B cell (primary cell): ENCODE measurements at places on chromosomes 13 and 19. TPM values are rescaled to one million over a fixed set of nuclear protein-coding genes. Genes with fewer than 3 reads are reported as not detected.

GRCh38 chr19:46353730-46354528, 7.0 kb downstream of the PPP5C start:
- DNase-seq = no peak

- no peak for DNase-seq
These were observed 10.0 kb downstream of the ADGRE5 start for GRCh38 chr19:14391156-14391821.

GRCh38 chr19:29277102-29277501, 64.2 kb upstream of the UQCRFS1 start:
- DNase-seq = peak; percentile 62

GRCh38 chr13:27132538-27132937, 39.1 kb downstream of the USP12 start:
- no peak for DNase-seq

- DNase-seq = no peak
These were observed 11.7 kb downstream of the SYDE1 start for GRCh38 chr19:15118789-15119494.

DNA sequence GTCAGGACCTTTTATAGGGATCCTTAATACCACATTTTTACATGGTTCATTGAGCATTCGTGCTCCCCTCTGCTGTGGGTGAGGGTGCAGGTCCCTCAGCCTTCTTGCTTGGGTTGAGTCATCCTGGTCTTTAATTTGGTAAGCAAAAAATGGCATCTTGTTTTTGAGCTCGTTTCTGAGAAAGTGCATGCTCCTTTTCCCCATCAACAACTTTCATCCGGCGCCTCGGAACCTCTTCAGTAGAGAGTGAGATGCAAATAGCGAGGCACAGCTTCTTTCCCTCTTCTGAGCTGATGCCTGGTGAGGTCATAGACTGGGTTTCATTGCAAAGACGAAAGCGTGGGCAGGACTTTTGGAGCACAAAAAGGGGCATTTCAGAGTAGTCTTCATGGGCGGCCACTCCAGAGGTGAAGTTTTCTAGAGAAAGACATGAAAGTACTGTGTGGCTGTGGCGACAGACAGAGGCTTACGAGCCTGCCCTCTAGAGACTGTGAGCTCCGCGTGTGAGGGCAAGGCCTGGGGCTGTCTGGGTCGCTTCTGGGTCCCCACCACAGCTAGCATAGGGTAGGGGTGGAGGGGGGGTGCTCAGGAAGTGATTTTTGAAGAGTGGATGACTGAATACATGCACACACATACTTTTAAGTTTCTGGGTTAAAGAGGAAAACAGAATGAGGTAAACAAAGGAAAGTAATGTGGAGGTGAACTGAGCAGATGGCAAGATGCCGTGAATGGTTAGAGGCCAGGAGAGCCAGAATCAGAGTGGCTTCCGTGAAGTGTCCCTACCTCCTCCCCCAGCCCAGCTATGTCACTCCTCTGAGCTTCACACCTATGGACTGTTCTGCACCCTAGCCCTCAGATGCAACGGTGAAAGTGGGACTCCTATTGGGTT, 44.3 kb downstream of the BBC3 start:
- peak; percentile 45 for DNase-seq

DNA sequence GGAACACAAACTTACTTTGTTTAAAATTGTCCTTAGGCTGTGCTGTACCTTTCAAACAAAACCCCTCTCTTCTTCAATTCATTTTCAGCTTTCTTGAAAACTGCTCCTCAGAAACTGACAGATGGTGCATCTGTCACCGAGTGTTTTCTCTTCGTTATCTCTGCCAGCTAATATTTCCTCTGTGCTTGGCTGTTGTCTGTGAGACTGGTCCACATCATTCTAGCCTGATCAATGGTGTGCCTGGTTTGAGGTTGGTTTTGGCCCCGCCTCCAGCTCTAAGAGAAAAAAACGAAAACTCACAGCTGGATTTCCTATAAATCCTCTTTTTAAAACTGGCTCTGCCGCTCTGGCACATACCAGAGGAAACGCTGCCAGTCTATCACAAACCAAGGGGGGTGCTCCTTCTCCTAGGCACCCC, 79.7 kb downstream of the STARD13 start:
- DNase-seq = no peak

DNA sequence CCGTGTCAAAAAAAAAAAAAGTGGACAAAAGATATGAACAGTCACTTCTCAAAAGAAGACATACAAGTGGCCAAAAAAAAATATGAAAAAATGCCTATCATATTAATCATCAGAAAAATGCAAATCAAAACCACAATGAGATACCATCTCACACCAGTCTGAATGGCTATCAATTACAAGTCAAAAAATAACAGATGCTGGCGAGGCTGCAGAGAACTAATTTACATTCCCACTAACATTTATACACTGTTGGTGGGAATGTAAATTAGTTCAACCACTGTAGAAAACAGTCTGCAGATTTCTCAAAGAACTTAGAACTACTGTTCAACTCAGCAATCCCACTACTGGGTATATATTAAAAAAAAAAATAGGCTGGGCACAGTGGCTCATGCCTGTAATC, 26.5 kb upstream of the FOXO1 start:
- DNase-seq = no peak

GRCh38 chr13:49635599-49636433, 7.5 kb downstream of the ARL11 start:
- peak; percentile 72 for DNase-seq

DNA sequence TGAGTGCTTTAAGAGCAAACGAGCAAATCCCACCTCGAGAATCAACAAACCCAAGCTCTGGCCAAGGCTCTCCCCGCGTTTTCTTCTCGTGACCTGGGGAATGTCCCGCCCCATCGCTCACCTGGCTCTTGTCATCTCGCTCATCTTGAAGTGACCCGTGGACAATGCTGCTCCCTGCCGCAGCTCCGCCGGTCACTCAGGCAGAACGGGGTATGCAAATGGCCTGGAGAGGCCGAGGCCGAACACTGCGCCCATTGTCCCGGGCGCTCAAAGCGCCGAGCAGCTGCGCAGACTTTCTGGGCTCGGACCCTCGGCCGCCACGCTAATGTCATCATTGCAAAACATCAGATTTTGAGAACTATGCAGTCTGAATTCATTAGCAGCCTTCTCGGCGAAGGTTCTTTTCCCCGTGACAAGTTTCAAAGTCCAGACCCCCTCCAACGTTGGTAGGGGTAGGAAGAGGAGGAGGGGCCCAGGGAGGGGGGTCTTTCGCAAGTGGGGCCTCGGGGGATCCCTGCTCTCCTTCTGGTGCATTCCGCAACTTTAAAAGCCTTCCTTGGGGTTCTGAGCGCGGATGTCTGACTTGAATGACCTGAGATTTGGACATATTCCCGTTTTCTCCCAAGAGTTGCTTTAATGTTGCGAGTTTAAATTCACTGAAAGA, 39.7 kb downstream of the SOX1 start:
- no peak for DNase-seq

GRCh38 chr13:93079294-93079693, 147.3 kb upstream of the GPC6 start:
- no peak for DNase-seq

GRCh38 chr19:4576016-4576933, 16.8 kb upstream of the SEMA6B start:
- peak; percentile 71 for DNase-seq

GRCh38 chr19:3784607-3785450, 1.4 kb downstream of the MATK start:
- DNase-seq = peak; percentile 37

DNA sequence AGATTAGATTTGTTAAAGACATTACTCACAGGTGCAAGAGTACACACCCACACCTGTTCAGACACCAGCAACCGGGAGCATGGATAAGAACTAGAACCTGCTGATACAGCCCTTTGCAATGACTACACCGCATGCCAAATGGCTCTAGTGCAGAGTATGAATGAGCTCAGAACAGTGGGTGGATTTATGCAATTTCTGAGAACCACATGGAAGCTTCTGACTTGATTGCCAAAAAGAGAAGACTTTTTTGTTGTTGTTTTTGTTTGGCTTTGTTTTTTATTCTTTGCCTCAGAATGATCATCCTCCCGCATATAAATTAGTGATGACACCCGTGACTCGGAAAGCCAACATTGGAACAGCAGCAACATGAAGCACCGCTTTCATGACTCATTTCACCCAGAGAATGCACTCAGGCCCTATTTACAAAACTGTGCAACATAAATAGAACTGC, 77.4 kb upstream of the LRCH1 start:
- DNase-seq = no peak

- no peak for DNase-seq
These were observed 127.5 kb downstream of the SIPA1L3 start for GRCh38 chr19:38034492-38034860.

- DNase-seq = no peak
These were observed 4.7 kb downstream of the PNMA8A start for GRCh38 chr19:46466536-46467196.

GRCh38 chr19:3122512-3122870, 13.3 kb upstream of the GNA15 start:
- no peak for DNase-seq

GRCh38 chr13:112868308-112868707, 100.7 kb upstream of the MCF2L start:
- no peak for DNase-seq

DNA sequence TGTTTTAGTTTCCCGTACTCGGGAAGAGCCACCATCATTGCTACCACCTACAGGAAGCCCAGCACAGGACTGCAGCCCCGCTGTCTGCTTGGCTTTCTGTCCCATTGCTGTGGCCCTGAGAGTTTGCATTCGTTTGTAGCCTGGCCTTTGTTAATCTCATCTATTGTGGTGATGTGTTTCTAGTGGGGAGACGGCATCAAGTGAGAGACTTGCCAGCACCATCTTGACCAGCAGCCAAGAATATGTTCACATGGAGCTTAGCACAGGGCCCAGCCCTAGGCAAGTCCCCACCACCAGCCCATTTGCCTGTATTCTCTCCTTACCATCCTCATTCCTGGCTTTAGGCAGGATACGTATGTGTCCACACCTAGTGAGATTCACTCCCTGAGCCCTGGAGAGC, 17.3 kb upstream of the OVOL3 start:
- DNase-seq = no peak

DNA sequence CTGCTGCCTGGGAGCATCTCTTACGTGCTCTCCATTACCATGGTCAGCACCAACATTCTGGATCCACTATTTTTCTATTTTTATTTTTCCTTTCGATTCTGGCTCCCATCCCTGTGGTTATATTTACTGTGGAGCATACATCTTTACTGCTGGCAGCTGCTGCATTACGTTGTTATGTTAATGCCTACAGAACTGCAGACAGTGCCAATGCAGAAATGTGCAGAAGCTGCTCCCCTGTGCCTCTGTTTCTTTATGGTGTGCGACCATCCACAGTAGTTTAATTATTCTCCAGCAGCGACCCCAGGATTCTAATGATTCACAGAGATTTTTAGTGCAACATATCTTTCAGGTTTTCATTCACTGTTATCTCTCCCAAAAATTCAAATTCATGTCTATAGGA, 911.7 kb upstream of the SLITRK6 start:
- no peak for DNase-seq

DNA sequence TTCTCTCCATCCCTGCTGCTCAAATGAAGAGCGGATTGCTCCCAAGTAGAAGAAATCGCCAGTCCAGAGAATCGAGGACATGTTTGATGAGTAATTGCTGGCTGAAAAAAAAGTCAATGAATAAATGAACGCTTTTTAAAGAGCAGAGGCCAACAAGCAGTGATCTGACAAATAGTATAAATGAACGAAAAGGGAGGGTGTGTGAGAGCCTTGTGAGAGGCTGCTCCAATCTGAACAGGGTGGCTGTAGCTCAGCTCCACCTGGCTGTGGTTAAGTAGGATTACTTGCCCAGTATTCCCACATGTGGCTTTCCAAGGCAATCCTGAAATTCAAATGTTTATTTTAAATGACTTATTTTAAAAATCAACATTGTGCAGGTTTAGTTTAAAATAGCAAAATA, 117.1 kb downstream of the TSHZ3 start:
- no peak for DNase-seq

DNA sequence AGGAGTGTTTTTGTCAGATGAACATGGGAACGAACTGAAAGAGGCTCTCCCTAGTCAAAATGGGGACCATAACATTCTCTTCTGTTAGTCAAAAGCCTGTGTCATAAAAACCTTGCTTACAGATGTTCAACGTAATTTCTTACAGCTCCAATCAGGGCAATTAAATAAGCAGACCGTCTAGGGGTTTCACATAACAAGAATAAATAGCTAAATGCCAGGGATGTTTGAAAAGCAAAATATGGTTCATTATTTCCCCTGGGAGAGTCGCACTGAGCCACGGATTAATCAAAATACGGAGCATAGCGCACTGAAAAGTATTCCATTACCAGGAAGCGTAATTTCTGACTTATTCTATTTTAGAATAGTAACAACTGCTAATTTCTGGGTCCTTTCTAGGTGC, 63.7 kb upstream of the MRI1 start:
- no peak for DNase-seq

DNA sequence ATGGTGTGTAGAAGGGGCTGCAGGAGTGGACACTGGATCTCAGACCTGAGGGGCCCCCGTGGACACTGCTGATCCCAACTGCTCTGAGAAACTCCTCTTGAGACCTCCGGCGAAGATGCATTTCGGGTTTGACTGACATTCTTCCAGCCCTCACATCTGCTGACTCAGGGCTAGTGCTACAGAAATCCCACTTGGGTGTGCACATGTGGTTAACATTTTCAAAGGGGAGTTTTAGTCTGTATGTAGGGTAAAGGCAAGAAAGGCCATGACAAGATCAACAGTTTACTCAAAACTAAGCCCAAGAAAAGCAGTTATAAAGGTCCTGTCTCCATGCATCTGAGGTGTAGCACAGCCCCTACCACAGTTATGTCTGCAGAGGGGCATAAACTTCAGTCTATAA, 31.2 kb downstream of the DLEU7 start:
- DNase-seq = no peak

- no peak for DNase-seq
These were observed 178.8 kb upstream of the RFC3 start for GRCh38 chr13:33639158-33639557.

- no peak for DNase-seq
These were observed 23.2 kb downstream of the ZNRF4 start for GRCh38 chr19:5478241-5478924.

GRCh38 chr13:49652355-49653305, 24.3 kb downstream of the ARL11 start:
- DNase-seq = peak; percentile 43

ZNF813 gene
- polyA plus RNA-seq = 1.2 and 1.5 TPM in 2 replicates

MYBPC2 gene
- 1.7 and 2.2 TPM in 2 replicates for polyA plus RNA-seq

VAV1 gene
- 62.7 and 65.0 TPM in 2 replicates for polyA plus RNA-seq

INSL3 gene
- 3.4 and 6.1 TPM in 2 replicates for polyA plus RNA-seq

NAPSA gene
- 3.7 and 4.0 TPM in 2 replicates for polyA plus RNA-seq

VPS36 gene
- polyA plus RNA-seq = 17.5 and 26.0 TPM in 2 replicates

MYO16 gene
- not detected in 2 replicates for polyA plus RNA-seq

CA11 gene
- 6.2 and 6.5 TPM in 2 replicates for polyA plus RNA-seq

ZNF540 gene
- polyA plus RNA-seq = 2.2 and 2.9 TPM in 2 replicates

TBXA2R gene
- polyA plus RNA-seq = 7.9 and 8.0 TPM in 2 replicates

CUL4A gene
- 37.5 and 41.0 TPM in 2 replicates for polyA plus RNA-seq

IL17D gene
- polyA plus RNA-seq = 0.09 TPM in 1 of 2 replicates, not detected in the other

CGB8 gene
- polyA plus RNA-seq = not detected in 2 replicates

NKG7 gene
- 6.6 and 10.1 TPM in 2 replicates for polyA plus RNA-seq

PRSS57 gene
- not detected in 2 replicates for polyA plus RNA-seq

ELSPBP1 gene
- polyA plus RNA-seq = not detected in 2 replicates
